ENCODE measurements at places on chromosomes 12 and 14.

- no peak for DNase-seq
Observed at GRCh38 chr12:65997056-65997455, 133.5 kb downstream of the LLPH start.

DNA sequence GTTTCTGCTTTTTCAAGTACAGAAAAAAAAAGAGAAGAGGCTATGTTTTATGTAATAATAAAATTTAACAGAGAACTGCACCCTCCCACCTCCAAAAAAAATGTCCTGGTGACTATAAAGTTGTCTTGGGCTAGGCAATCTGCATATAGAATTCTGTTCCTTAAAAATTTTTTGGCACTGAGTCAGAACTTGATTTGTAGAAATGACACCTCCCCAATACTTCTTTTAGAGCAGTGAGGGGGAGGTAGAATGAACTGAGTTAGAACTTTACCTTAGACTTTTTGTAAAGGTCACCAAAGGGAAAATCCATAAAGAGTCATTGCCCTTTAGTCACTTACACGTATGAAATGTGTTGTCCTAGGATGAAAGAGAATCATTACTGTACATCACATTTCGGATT lies 80.0 kb downstream of the BTG1 start:
- no peak for DNase-seq

DNA sequence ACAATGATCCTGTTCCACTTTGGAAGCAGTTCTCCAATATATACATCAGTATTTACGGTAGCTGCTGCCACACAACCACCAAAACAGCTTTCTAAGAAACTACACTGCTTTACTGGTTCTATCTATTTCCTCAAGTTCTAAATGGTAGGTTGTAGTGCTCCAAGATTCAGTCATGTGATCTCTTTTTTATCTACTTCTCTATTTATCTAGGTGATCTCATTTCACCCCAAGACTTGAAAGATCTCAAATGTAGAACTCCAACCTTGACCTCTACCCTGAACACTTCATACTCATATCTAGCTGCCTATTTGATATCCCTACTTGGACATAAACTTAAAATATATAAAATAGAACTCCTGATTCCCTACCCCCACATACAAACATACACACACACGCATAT lies 133.9 kb upstream of the RAP1B start:
- no peak for DNase-seq

DNA sequence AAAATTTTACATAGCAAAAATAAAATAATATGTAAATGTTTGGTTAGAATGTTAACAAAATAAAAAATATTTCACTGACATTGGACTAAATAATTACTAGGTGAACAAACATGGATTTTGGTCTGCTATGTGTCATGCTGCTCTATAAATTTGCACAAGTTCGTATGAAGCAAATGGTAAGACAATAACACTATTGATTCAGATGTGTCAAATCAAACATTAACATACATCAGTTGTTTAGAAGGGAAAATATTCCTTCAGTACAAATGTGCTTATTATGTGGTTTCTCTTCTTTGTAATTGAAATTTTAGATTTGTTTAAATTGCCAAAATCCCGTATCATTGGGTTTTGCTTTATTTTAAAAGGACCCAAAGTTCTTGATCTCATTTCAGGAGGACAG lies 46.9 kb downstream of the PAWR start:
- DNase-seq, result no peak

DNA sequence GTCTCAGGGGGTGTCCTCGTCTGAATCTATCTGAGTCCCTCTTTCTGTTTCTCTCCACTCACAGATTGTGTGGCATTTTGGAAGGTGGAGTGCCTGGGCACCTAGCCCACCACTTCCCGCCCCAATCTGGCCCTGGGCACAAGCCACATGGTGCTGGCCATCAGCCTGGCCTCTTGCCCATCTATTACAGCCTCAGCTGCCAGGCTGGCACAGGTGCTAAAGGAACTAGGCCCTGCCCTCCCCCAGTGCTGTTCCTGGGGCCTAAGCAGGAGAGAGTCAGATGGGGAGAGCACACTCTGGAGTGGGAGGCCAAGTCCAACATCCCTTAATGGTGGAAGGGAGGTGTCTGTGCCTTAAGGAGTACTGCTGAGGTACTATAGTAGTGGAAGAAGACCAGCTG lies 8.3 kb upstream of the CALCOCO1 start:
- no peak for DNase-seq

DNA sequence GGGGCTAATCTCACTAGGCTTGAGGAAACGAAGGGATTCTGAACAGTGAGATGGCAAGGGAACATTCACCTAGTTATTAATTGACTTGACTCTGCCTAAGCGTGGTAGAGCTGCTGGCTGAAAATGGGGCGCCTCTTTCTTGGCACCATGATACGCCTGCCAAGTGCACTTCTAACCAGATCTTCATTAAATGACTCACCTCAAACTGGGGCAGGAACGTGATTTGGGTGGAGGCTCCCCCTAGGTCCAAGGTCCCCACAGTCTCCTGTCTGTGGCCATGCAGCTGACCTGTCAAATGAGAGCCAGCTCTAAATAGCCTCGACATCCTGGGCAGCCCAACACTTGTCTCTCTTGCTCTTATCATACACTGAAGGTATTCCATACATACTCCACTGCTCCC lies 26.0 kb downstream of the COQ6 start:
- no peak for DNase-seq

DNA sequence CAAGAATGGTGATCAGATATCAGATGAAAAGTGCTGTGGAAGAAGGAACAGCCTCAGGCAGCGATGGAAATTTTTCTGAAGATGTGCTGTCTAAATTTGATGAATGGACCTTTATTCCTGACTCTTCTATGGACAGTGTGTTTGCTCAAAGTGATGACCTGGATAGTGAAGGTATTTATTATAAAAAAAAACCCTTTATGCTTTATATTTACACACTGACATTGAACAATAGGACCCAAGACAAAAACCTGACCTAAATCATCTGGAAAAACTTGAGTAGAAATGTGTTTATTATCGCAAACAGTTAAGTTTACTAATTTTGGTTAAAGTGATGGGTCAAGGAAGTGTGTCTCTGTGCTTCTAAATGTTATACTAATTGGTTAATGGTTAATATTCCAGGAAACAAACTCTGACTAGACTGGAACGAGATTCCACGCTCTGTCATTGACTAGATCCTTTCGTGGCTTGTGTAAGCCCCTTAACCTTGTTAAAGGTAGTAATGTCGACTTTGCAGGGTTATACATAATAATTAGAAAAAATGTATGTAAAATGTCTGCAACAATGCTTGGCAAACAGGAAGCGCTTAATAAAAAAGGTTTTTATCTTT lies 62.7 kb downstream of the LRRK2 start:
- DNase-seq, result no peak

DNA sequence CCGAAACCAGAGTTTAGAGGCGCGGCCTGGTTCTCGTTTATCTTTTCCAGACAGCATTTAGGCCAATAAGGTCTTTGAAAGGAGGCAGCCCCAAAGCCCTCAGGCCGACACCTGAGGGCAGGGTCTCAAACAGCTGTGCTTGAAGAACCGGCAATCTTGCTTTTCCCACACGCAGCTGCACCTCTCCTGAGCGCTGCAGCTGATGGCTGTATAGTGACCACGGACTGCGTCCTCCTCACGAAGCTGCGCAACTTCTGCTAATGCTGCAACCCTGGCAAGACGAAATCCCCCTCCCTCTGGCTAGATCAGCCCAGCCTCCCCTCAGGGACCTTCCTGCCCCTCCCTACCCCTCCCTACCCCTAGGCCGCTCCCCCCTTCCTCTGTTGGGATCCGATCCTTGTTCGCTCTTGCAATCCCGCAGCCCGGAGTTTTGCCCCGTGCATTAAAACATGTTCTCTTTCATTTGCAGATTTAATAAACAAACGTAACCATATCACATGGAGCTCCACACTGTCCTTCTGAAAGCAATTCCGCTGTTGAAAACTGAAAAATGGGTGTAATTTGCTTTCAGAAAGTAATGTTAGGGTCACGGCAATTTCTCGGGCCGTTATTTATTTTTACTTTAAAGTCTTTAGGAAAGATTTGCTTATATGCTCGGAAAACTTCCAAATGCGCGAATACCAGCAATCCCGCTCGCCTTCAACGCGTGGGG lies 4.8 kb upstream of the PAX9 start:
- DNase-seq, result peak; percentile 86

DNA sequence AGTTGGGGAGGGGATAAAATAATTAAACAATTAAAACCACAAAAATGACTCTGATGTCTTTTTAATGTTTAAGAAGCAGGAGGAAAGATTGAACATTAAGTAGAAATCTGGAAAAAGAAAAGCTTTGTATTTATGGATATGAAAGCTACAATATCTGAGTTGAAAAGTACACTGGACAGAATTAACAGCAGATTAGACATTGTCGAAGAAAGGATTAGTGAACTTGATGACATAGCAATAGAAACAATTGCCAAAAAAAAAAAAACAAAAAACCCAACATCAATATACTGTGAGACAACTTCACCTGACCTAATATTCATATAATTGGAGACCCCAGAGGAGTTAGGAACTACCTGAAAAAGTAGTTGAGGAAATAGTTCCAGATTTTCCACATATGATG lies 289.5 kb upstream of the RGS6 start:
- no peak for DNase-seq

DNA sequence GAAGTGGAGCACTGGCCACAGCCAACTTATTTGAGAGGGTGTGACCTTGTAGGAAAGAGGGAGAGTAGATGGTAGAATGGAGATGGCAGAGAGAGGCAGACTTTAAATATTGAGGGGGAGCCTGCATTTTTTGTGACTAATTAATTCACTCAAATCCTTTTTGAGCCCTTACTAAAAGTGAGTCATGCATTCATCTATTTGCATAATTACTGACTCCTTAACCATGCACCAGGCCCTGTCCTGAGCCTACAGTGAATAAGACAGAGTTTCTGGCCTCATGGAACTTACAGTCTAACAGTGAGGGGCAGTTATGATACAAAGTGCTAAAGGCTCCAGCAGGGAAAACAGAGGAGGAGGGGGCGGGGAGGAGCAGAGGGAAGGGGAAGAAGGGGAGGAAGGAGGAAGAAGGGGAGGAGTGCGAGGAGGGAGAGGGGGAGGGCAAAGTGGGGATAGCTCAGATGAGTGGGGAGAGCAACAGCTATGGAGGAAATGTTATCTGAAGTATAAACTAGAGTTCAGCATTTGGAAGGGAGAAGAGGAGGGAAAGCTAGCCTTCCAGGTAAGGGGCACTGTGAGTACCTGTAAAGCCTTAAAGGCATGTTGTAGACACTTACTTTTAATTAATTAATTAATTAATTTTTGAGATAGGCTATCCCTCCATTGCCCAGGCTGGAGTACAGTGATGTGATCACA lies 7.5 kb upstream of the CTDSP2 start:
- DNase-seq, result no peak

- DNase-seq, result no peak
Observed at GRCh38 chr12:51421266-51421884, 3.3 kb upstream of the SLC4A8 start.

GRCh38 chr12:53495903-53496751 lies 3.1 kb downstream of the MAP3K12 start:
- no peak for DNase-seq

- DNase-seq, result peak; percentile 45
Observed at GRCh38 chr14:60721326-60722106, 2.6 kb downstream of the SIX4 start.

Measured in DMS79 (cell line).